ENCODE measurements at places on chromosomes 1 and 21. TPM values are rescaled to one million over a fixed set of nuclear protein-coding genes. Genes with fewer than 3 reads are reported as not detected.

- DNase-seq, result no peak
Measured at GRCh38 chr1:11984576-11984975, 4.3 kb downstream of the MFN2 start.

Gene URB1
- total RNA-seq, result 10.2 TPM

GRCh38 chr1:227907439-227908015 is 40.2 kb downstream of the WNT9A start:
- no peak for DNase-seq

- DNase-seq, result no peak
Measured at GRCh38 chr1:168386492-168386891, 105.8 kb downstream of the TBX19 start.

- peak; percentile 78 for DNase-seq
Measured at GRCh38 chr1:1777950-1778662, at the start of gene NADK. TSS of gene NADK (minus strand) at chr1:1778470. CDS start at chr1:1765406, 13,064 bp downstream.

DNA sequence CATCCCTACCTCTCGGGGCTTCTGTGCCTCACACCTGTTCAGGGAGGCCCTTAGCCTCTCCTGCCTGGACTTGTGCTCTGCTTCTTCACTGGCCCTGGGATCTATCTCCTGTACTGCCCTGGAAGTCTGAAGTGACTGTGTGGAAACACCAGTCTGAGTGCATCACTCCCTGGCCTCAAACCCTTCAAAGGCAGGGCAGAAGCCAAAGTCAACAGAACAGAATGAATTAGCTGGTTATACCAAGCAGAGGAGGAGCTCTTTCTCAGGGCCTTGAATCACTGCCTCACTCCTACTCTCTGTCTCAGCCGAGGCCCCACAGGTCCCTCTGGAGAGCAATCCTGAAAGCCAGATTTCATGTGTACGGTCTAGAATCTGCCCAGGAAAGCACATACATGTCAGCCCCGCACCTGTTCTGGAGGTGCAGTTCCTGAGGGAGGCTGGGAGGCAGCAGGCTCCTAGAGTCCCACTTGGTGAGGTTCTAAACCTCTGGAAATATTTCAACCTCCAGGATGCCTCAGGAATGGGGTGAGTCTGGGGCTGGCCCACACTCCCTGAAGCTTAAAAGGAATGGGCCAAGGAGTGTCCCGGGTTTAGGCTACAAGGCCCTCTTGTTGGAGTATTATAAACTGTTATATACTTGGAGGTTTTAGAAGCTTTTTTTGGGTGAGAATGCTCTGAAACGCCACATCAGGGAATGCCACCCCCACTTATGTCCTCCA is 98.3 kb downstream of the ABCA4 start:
- no peak for DNase-seq

- no peak for DNase-seq
Measured at GRCh38 chr21:15401331-15401730, 328.5 kb upstream of the USP25 start.

- no peak for DNase-seq
Measured at GRCh38 chr21:34911360-34911759, 137.7 kb downstream of the RUNX1 start.

DNA sequence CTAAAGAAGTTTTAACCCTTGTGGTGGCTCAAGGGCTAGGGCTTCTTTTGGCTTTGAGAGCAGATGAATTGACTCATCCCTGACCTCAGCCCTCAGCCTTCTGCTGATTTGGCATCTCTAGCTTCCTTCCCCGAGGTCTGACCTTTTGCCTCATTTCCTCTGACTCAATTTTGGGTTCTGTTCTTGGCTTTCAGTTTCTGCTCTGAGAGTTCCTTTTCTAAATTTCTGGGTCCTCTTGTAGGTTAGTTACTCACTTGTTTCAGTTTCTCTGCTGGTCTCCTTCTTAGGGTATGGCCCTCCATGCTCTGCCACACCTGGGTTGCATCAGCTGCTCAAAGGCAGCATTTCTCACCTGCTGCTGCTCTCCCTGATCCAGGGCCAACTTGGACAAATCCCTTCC is 19.4 kb downstream of the PDE4B start:
- DNase-seq, result no peak

DNA sequence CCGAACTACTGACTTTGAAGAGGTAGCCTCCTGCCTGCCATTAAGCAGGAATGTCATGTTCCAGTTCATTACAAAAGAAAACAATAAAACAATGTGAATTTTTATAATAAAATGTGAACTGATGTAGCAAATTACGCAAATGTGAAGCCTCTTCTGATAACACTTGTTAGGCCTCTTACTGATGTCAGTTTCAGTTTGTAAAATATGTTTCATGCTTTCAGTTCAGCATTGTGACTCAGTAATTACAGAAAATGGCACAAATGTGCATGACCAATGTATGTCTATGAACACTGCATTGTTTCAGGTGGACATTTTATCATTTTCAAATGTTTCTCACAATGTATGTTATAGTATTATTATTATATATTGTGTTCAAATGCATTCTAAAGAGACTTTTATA is 159.8 kb upstream of the SGIP1 start:
- DNase-seq, result no peak

GRCh38 chr1:111449703-111450017 is 396 bp downstream of the ATP5PB start:
- DNase-seq, result no peak

DNA sequence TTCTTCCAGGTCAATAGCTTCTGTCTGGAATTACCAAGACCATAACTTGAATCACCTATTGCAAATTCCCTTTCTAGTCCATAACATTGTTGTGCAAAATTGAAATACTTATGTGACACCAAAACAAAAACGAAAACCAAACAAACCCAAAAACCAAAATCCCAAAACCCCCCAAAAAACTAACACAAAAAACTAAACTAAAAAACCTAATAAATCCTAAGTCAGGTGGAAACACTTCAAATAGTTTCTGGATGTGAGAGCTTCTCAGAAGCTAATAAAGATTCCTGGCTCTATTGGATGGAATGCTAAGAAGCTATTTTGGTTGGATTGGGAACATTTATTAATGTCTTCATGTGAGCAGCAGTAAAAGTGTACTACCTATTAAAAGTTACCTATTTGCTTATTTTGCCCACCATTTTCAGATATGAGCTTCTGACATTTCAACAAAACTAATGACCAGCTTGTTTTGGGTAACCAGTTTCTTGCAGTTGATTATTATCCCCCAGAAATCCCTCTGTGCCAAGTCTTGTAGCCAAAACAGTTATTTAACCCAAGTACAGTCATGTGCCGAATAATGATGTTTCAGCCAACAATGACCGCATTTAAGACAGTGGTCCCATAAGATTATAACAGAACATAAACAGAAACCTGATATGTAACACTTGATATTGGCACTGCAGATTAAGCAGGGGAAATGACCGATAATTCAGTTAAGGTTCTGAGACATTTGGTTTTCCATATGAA is 76.4 kb downstream of the LTN1 start:
- DNase-seq, result no peak

GRCh38 chr1:229344937-229345684 is 2.3 kb upstream of the CCSAP start:
- no peak for DNase-seq

DNA sequence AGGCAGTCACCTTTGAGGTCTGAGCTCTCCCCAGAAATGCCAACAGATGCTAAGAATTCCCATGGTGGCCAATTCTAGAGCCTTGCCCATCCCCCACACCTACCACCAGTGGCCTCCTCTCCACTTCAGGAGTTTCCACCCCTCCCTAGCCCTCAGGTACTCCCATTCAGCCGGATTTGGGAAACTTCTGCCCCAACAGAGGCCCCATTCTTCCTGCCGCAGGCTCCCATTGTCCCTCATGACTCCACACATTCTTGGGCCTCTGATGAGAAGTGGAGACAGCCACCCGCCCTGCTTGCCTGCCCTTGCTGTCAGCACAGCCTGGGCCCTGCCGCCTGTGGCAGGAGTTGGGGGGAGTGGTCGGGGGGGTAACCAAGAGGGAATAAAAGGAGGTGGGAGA is 4.6 kb downstream of the BLACAT1 start:
- no peak for DNase-seq

Gene CELA3A
- not detected for total RNA-seq

Gene SH2D5
- not detected for total RNA-seq

Gene RAB42
- total RNA-seq, result 0.68 TPM
